ENCODE measurements at places on chromosomes 2 and 18.

- DNase-seq: no peak
Observed at GRCh38 chr2:121771976-121772742, 16.7 kb downstream of the TSN start.

GRCh38 chr2:23427350-23427749 lies 42.4 kb downstream of the KLHL29 start:
- DNase-seq: no peak

- no peak for DNase-seq
Observed at GRCh38 chr2:232094201-232094600, 132.7 kb downstream of the DIS3L2 start.

DNA sequence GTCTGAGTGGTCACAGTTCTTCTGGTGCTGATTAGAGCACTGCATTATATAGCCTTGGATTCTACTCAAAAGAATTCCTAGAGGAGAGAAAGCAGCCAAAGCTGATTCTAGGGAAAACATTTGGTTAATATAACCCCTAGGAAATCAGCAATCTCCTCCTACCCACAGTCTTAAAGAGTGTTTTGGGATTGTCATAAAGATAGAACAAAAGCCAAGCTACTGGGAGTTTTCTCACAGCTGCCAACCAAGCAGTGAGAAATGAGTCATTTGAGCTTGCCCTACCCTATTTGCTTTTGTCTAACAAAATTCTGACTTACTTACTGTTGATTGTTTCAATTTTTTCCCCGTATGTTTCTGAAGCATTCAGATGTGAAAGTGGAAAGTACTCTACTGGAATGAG lies 469.3 kb downstream of the PLCL1 start:
- DNase-seq: no peak

DNA sequence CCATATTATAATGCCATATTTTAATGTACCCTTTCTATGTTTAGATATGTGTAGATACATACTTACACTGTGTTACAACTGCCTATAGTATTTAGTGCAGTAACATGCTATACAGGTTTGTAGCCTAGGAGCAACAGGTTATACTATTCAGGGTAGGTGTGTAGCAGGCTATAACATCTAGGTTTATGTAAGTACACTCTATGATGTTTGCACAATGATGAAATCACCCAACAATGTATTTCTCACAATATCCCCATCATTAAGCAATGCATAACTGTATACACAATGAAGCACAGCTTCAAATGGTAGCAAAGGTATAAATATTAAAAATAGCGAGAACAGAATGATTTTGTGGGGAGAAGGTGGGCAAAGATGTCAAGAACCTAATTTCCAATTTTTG lies 117.8 kb downstream of the DYM start:
- DNase-seq: no peak

GRCh38 chr18:55998071-55998522 lies 410.1 kb upstream of the TCF4 start:
- DNase-seq: no peak

DNA sequence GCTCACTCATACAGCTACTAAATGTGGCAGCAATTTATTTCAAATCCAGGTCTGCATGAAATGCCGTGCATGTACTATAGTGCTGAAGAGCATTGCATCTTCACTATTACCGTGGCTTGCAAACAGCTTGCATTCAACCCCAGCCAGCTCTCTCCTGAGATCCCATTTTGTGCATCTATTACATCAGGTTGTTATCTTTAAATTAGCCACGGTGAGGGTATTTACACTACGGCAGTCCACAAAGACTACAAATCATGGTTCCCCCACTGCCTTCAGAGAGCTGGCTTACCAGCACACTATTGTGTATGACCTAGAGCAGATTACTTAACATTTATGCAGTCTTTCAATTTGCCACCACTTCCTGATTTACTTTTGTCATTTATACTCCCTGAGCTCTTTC lies 621.3 kb upstream of the LRATD1 start:
- DNase-seq: no peak

Data from NCI-H1436 (cell line).